ENCODE measurements at places on chromosomes 1 and 21.
A peak's percentile ranks its signal among the peaks of the same experiment; 100 is the strongest.

- peak; percentile 46 for DNase-seq
Observed at GRCh38 chr1:1433804-1434130, 1.7 kb upstream of the VWA1 start.

DNA sequence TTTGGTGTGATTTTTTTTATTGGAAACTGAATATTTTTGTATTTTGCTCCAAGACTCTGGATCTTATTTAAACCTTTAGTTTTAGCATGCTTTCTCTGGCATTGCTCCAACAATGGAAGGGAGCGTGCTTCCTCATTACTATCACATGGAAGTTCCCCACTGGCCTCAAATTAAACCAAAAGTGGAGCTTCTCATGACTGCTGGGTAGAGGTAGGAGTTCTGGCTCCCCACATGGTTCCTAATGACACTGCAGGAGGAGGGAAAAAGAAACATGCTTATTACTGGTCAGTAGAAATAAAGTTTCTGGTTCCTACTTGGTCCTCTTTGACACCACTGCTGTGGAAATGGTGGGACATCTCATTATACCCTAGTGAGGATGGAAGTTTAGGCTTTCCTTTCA lies 310.5 kb downstream of the PTGER3 start:
- DNase-seq, result no peak

GRCh38 chr1:193703121-193703520 lies 516.7 kb upstream of the B3GALT2 start:
- peak; percentile 24 for DNase-seq

GRCh38 chr1:40760984-40761383 lies 22.6 kb upstream of the KCNQ4 start:
- no peak for DNase-seq

GRCh38 chr21:32257962-32258785 lies 20.7 kb downstream of the MIS18A start:
- peak; percentile 84 for DNase-seq

DNA sequence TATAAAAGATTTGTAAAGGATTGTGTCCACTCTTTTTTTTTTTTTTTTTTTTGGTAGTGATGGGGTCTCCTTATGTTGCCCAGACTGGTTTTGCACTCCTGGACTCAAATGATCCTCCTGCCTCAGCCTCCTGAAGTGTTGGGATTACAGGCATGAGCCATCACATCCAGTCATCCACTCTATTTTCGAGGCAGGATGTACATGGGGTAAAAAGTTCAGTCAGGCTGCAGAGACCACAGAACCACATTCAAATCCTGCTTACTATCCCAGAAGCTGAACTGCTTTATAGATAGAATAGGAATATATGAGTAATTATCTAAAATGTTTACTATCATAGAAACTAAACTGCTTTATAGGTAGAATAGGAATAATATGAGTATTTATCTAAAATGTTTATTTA lies 26.0 kb upstream of the KCNK2 start:
- peak; percentile 91 for DNase-seq

- DNase-seq, result peak; percentile 70
Observed at GRCh38 chr1:45205910-45206721, at the start of gene ZSWIM5. Gene ZSWIM5 (minus strand): TSS chr1:45206605. CDS start chr1:45206350, 255 bp downstream.

DNA sequence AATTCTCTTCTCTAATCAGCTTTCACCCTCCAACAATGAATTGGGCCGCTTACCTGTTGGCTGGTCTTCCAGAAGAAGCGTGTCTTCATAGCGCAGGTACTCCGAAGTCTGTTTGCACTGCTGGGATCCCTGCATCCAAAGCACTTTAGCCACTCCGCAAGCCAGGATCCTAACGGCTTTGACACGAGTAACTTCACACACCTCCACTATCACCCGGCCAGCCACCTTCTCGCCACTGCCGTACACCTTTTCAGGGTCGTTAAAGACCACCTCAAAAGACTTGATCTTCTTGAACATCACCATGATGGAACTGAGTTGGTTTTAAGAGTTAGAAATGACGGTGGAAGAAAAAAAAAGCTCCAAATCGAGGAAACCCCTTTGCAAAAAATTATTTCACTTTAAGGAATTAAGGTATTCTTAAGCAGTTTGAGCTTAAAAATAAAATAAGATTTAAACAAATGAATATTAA lies 381 bp downstream of the TXNIP start:
- DNase-seq, result no peak

GRCh38 chr1:111269825-111270406 lies 20.7 kb upstream of the CHIA start:
- DNase-seq, result no peak

DNA sequence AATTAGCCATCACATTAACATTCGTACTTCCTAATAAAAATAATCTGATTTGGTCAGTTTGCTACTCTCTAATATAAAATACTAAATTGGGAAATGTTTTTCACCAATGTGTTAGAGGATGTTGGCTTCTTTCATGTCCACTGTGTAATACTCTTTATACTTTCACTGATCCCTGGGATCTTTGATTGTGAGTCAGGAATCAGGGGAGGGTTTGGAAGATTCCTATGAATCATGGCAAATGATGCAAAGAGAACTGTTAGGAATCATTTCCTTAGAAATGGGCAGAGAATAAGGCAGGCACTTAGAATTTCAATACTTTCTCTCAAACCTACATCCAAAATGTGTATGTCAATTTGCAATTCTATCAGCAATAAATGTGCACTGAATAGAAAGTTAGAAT lies 31.0 kb downstream of the KRTAP24-1 start:
- no peak for DNase-seq

GRCh38 chr1:179089827-179090482 lies 8.1 kb downstream of the TOR3A start:
- no peak for DNase-seq

DNA sequence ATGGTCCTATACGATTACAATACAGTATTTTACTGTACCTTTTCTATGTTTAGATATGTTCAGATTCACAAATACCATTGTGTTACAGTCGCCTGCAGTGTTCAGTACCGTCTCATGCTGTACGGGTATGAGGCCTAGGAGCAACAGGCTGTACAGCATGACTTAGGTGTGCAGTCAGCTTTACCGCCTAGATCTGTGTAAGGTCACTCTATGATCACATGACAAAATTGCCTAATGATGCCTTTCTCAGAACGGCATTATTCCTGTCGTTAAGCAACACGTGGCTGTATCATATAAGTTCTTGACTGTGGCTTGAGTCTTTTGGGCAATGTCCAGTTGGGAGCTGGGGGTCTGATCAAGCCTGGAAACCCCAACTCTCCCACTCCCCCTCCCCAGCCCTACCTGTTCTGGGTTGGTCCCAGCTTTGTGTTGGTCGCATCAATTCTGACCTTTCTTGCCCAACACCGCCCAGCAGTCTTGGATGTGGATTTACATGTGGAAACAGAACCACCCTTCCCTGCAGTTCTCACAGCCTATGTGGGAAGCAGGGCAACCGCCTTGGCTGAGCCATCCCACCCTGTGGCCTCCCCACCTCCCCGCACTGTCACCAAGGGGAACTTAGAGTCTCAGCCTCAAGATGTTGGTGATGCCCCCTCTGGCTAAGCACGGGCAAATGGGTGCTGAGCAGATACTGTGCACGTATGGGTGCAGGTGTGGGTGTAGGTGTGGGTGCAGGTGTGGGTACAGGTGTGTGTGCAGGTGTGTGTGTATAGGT lies 80.2 kb upstream of the ACTL8 start:
- no peak for DNase-seq

DNA sequence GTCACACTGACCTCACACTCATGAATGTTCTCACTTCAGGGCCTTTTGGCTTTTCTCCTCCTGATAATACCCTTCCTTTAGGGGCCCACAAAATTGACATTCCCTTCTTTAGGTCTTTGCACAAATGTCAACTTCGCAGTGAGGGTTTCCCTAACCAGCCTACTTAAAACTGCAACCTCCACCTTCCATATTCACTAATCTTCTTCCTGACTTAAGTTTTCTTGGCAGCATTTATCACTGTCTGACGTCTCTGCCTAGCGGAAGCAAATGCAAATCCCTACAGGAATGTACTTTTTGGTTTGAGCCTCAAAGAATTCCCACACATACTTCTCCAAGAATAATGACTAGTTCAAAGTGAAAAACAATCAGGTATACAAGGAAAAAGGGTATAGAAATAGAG lies 32.8 kb downstream of the INTS7 start:
- DNase-seq, result peak; percentile 73

GRCh38 chr21:42309753-42310213 lies 5.4 kb downstream of the TFF3 start:
- DNase-seq, result peak; percentile 5

GRCh38 chr1:193538680-193539079 lies 352.3 kb upstream of the B3GALT2 start:
- no peak for DNase-seq

GRCh38 chr1:41469706-41470105 lies 14.8 kb downstream of the EDN2 start:
- DNase-seq, result no peak

DNA sequence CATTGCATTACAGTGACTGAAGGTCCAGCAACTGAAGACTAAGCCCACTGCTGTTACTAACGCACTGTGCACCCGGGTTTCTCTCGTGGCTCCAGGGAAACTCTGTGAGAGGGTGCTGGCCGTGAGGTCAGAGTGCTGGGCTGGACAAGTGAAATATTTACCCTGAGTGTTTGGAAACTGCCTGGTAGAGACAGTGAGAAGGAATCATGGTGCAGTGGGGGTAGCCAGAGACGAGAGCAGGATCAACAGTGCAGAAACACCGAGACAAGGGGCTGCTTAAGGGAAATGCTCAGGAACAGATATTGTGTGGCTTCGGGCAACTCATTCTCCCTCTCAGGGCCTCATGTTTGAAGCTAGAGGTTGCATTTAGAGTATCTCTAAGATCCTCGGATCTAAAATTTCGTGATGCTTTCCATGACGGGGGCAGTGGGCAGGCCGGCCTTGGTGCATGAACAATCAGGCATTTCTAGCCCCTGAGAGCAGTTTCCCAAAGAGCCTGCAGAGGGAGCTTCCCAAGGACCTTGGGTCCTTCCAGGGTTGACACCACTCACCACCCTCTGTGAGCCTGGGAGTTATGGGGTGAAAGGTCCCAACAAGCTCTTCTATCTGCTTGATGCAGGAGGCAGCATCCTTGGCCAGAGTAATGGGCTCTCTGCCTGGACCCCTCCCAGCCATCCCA lies 9.7 kb downstream of the CD2 start:
- DNase-seq, result no peak

DNA sequence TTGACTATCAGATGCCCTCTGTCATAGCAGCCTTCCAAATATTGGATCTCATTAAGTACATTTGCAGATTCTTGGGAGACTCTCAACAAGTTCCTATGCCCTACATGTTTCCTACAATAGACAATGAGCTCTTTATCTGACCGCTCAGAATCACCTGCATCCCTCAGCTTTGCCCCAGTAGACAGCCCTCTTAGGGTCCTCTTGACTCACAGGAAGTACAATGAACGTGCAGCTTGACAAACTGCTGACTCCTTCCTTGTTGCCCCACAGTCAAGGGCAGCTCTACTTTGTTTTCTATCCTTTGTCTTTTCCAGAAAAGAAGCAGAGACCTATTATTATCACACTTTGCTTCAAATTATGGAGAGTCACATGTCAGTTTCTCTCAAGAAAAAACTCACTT lies 27.6 kb downstream of the SLC44A5 start:
- no peak for DNase-seq

DNA sequence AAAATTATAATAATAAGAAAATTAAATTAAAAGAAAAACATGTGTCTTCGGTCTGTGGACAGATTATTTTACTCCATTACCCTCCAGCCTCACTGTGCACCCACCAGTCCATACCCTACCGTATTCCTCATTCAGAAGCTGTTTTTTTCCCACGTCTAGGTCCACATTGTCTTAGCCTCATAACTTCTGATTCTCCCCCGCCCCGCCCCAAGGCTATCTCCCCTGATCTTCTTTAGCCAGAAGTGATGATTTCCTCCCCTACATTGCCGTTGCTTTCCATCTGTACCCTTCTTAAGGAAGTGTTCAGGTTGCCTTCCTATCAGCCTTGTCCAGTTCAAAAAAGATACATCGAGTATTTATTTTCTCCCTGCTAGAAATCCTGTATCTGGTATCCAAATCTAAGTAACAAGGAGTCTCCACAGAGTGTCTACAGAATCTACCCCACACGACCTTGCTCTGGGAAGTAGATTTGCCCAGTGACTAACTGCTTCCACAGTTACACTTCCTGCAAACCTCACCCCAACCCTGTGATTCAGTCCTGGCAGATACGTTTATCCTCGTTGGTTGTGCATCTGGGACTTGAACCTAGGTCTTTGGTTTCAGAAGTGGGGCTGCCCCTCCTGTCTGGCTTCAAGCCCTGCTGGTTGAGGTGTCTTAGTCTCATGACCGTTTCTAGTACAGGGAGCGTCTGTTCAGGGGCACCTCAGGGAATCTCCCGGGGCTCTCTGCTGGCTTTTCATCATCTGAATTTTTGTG lies 470.2 kb downstream of the CAMTA1 start:
- peak; percentile 89 for DNase-seq

- no peak for DNase-seq
Observed at GRCh38 chr21:44694776-44695175, 2.2 kb upstream of the KRTAP10-12 start.

- DNase-seq, result no peak
Observed at GRCh38 chr1:87969040-87969439, 640.4 kb downstream of the LMO4 start.

DNA sequence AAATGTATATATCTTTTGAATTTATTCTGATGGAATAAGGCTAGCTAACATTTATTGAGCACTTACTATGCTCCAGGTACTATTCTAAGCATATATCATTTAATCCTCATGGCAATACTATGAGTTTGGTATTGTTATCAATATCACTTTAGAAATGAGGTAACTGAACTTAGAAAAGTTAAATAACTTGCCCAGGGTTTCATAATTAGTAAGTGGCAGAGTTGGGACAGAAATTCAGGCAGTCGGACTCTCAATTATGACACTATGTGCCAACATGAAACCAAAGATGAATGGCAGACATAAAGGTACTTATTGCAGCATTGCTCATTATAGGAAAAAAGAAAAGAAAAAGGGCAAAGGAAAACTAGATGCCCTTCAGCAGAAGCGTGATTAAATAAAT lies 48.2 kb downstream of the RAB3GAP2 start:
- DNase-seq, result no peak

DNA sequence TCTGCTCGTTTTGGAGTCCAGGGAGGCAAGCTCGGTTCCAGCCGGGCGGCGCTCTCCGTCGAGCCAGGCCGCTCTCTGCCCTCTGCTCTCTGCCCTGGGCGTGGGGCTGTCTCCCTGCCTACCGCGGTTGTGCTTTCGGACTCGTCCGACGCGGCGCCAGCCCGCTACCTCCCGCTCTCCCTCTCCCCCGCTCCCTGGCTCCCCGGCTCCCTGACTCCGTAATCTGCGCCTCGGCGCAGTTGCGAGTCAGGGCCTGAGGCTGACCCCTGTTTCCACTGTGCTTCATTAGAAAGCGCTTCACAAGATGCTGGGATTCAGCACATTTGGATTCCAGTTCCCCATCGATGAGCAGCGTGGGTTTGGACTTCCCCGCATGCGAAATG lies 2.2 kb downstream of the SOX13 start:
- no peak for DNase-seq

DNA sequence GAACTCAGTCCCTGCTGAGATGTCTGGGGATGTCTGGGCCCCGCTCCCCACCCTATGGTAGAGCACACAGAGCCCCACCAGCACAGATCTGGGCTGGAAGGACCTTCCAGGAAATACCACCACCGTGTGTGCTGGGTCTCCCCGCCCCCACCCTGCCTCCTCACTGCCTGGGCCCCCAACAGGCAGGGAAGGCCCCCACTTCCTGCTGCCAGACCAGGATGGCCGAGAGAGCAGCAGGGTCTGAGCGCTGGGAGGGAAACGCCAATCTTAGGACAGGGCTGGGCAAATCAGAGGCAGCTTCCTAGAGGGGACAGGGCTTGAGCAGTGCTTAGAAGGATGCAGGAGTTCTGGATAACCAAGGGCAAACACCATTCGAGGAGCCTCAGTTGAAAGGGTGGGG lies 11.9 kb downstream of the ADGRB2 start:
- no peak for DNase-seq

Measured in iris pigment epithelial cell (primary cell).